ENCODE measurements at places on chromosomes 1 and 21. TPM values are rescaled to one million over a fixed set of nuclear protein-coding genes. Genes with fewer than 3 reads are reported as not detected.
A peak's percentile ranks its signal among the peaks of the same experiment; 100 is the strongest.

The ATP6V0B gene
- total RNA-seq: 112 TPM

- no peak overlapping the region for H3K4me3 ChIP-seq
- DNase-seq: no peak
- H3K36me3 ChIP-seq: no peaks in the 10 kb centered on the region
- H3K27me3 ChIP-seq: no peaks in the 10 kb centered on the region
- H3K27ac ChIP-seq: no peak overlapping the region
These were observed 81.9 kb downstream of the SIM2 start for GRCh38 chr21:36780861-36781260.

DNA sequence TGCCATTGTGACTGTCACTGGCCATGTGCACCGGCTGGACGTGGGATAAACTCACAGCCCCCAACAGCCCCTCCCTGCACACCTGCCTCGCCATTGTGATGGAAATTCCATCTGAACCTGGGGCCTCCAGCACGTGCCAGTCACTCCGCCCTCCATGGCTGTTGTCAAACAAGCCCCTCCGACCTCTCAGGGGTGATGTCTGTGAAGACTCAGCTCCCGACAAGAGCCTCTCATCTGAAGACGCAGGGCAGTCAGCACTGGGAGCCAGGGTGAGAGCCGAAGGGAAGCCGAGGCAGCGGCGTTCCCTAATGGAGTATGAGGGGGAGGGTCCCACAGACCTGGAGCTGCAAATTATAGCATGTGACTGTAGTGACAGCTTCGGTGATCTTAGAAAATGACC lies 1.4 kb upstream of the KRTAP10-2 start:
- H3K36me3 ChIP-seq: peaks cover 5% of the 10 kb centered on the region
- no peaks in the 10 kb centered on the region for H3K27me3 ChIP-seq
- no peak overlapping the region for H3K4me3 ChIP-seq
- peaks cover 6% of the 10 kb centered on the region for H3K4me1 ChIP-seq
- H3K27ac ChIP-seq: no peak overlapping the region

GRCh38 chr1:1425426-1425752 lies 4.3 kb upstream of the ANKRD65 start:
- DNase-seq: no peak
- H3K27ac ChIP-seq: no peak overlapping the region

The PTGFRN gene
- 1.3 TPM for total RNA-seq

The ENO1 gene
- total RNA-seq: 1,608 TPM

The HJV gene
- not detected for total RNA-seq

DNA sequence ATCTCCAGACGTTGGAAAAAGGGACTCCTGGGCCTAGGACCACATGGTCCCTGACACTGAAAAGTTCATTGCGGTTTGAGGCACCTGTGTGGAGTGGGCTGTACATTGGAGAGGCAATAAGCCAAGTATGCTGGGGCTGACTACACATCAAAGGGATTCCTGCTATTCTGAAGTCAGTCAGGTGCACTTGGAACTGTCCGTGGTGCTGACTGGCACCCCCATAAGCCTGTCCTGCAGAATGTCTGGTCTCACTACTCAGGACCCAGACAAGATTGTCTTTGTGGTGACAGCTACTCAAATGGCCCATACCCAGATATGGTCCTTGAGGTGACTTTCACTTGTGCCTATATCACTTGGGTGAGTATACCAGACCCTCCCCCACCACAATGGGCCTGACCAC lies 150.6 kb downstream of the RWDD3 start:
- no peaks in the 10 kb centered on the region for H3K36me3 ChIP-seq
- no peaks in the 10 kb centered on the region for H3K4me1 ChIP-seq
- H3K4me3 ChIP-seq: no peak overlapping the region
- peak; percentile 29 for DNase-seq
- H3K27me3 ChIP-seq: no peaks in the 10 kb centered on the region

DNA sequence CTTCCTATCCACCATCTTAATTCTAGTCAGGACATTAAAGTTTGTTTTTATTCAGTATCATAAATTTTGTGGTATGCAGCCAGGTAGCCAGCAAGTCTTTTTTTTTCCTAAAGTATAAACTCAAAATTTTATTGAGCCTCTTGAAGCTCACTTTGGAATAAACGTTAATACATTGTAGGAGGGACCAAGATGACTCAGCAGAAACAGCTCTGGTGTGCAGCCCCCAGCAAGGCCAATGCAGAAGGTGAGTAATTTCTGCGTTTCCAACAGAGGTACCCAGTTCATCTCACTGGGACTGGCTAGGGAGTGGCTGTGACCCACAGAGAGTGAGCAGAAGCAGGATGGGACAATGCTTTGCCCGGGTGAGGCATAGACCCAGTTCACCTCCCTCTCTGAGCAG lies 9.7 kb upstream of the OR2M3 start:
- no peaks in the 10 kb centered on the region for H3K27me3 ChIP-seq
- no peak overlapping the region for H3K27ac ChIP-seq
- H3K36me3 ChIP-seq: no peaks in the 10 kb centered on the region
- H3K4me1 ChIP-seq: no peaks in the 10 kb centered on the region
- no peak for DNase-seq
- H3K4me3 ChIP-seq: no peak overlapping the region

The RNU1-2 gene
- total RNA-seq: 2,477 TPM

GRCh38 chr1:56571448-56571847 lies 7.9 kb downstream of the PLPP3 start:
- DNase-seq: no peak
- peaks cover 3% of the 10 kb centered on the region for H3K27me3 ChIP-seq
- no peaks in the 10 kb centered on the region for H3K4me1 ChIP-seq
- no peaks in the 10 kb centered on the region for H3K36me3 ChIP-seq
- no peak overlapping the region for H3K27ac ChIP-seq
- no peak overlapping the region for H3K4me3 ChIP-seq

The CDA gene
- total RNA-seq: not detected

The PDZK1IP1 gene
- total RNA-seq: not detected
